ENCODE measurements at places on chromosomes 2 and 18.

- DNase-seq = no peak
Observed at GRCh38 chr2:196448407-196449079, 191.0 kb upstream of the CCDC150 start.

DNA sequence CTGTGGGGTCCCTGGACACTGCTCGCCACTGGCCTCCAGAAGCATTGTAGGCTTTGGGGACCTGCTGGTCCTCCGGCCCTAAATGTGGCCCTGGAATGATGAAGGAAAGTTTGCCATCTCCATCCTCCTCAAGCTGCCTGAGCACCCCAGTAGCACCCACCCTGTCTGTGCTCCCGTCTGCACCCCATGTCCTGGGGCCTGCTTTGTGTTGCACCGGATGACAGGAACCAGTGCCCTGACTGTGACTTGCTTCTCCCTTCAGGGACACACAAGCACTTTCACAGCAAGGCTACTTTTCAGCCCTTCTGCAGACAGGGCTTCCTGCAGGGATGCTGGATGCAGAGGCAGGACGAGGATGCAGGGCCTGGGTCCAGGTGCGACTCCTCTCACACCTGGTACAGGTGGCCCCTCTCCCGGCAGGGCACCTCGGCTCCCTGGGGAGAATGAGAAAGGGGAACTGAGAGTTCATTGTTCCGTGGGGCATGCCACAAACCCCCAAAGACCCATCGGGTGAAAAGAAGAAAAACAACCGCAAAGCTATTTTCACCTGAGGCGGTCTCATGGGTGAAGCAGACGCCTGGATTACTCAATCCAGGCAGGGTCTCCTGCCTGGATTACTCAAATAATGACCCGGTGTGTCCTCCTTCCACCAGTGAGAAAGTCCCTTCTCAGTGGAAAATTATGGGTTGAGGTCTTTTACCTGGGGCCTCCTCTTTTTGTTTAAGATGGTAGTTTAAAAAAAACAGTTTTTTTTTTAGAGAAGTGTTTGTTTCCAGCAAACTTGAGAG, 74.9 kb downstream of the LONRF2 start:
- DNase-seq = no peak

DNA sequence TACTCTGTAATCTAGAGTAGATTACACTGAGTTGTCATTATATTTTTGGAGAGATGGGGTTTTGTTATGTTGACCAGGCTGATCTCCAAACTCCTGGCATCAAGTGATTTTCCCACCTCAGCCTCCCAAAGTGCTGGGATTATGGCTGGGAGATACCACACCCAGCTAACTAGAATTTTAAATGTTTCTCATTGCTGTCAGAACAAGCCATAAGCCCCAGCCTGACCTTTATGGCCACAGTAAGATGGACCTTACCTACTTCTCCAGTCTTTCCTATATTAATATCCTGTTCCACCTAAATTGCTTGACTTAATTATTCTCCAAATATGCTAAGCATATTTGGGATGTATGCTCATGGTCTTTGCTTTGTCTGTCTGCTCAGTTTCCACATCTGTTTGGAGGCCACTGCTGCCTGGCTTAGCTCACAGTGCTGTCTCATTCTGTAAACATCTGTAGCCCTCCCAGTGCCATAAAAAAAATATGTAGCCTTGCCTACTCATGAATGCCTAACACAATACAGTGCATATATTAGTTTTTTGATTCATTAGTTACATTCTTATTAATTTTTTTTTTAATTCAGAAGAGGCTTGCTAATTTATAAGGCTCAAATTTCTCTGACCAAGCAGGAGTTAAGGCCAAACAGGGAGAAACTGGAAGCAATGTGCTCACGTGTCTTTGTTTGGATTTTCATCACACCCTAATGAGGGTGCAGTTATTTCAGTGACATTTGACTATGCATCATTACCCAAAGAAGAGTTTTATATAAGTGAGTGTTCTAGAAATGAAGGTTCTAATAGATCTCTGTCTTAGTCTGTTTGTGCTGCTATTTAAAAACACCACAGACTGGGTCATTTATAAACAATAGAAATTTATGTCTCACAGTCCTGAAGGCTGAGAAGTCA, 45.3 kb upstream of the PSME4 start:
- DNase-seq = no peak

- no peak for DNase-seq
Observed at GRCh38 chr2:74564222-74564621, 9.7 kb downstream of the DOK1 start.

DNA sequence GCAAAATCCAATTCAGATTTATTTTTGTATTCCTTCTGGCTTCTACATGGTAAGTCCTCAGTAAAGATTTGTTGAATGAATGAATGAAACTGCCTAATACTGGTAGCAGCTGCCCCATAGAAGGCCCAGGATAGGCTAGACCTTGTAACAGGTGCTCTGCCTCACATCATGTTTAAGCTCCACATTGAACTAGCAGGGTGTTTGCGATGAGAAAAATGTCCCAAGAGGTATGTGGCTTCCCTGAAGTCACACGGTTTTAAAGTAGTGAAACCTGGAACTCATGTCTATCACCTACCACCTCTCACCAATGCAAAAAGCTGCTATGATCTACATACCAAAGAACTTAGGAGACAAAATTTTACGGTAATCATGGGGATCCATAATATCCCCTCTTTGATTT, 765 bp upstream of the LHCGR start:
- DNase-seq = no peak

GRCh38 chr18:67142604-67143003, 373.9 kb downstream of the DSEL start:
- DNase-seq = no peak

DNA sequence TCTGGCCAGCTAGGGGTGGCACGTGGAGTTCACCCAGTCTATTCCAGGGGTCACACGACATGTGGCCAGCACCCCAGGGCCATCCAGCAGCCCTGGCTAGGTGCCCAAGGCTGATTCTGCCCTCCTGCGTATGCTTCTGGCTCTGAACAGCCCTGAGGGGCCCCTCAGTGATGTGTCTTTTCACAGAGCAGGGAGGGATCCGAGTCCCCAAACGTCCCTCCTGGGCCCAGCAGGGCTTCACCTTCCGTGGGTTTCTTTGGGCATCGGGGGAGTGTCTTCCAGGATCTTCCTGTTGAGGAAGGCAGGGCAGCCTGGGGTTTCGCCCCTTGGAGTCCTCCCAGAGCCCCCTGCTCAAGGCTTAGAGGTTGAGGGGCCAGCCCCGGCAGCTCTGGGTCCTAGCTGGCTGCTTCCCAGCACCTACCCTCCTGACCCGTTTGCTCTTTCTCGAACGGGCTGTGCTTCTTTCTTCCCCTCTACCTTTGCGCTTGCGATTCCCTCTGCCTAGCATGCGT, 165.9 kb downstream of the DYSF start:
- DNase-seq = no peak

DNA sequence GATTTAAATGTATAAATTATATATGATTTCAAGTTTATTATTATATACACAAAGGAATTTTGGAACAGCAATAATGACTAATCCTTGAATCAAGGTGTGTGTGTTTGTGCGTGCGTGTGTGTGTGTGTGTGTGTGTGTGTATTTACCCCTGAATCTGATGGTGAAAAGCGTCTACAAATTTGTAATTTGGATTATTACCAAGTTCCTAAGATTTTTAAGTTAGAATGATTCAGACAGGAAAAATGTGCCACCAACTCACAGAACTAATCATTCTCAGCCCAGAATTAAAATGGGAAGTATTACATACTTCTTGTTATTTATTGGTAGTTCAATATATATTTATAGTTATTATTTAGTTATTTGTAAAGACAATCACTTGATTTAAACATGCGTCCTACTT, 12.3 kb downstream of the CALCRL start:
- DNase-seq = no peak
